ENCODE measurements at places on chromosomes 6 and 20.

DNA sequence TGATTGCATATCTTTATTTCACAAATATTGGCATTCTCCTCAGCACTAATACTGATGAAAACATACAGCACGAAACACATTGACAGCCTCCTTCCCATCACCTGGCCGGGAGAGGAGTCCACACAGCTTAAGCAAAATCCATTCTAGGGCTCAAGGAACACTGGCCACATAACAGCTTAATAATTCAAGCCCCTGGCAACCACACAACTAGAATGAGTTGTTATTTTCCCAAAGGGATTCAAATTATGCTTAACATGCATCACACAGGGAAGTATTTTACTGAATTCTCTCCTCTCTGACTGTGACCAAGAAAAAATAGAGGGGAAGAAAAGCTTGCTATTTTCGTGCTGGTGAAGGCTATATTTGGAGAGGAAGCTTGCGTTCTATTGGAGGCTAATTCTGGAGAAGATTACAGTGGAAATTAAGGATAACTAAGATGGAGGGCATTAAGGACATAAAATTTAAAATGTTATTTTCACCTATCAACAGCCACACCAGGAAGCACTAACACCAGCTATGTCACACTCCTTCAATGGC lies 198.5 kb downstream of the ADGRG6 start:
- DNase-seq, result no peak

- no peak for DNase-seq
These were observed 15.0 kb upstream of the RSPO3 start for GRCh38 chr6:127103482-127103881.

GRCh38 chr20:19679900-19680495 lies 78.1 kb upstream of the RIN2 start:
- DNase-seq, result no peak

DNA sequence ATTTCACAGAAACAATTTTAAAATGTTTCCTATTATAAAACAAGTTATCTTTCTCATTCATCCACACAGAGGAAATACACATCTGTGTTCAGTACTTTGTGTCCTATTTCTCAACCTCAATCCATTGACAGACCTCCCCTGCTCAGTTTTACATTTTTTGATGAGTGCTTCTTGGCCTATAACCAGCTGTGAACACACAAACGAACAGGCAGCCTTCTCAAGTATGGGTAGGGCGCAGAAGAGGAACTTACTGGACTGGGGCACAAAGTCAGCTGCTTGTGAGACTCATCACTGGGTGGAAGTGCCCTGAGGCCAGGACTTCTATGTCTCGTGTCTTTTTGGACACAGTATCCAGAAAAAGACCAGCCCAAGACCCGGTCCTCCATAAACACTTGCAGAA lies 2.8 kb downstream of the RPS6KA2 start:
- DNase-seq, result no peak

GRCh38 chr6:119337252-119337651 lies 12.3 kb downstream of the MAN1A1 start:
- DNase-seq, result no peak
